ENCODE measurements at places on chromosomes 4 and X.

DNA sequence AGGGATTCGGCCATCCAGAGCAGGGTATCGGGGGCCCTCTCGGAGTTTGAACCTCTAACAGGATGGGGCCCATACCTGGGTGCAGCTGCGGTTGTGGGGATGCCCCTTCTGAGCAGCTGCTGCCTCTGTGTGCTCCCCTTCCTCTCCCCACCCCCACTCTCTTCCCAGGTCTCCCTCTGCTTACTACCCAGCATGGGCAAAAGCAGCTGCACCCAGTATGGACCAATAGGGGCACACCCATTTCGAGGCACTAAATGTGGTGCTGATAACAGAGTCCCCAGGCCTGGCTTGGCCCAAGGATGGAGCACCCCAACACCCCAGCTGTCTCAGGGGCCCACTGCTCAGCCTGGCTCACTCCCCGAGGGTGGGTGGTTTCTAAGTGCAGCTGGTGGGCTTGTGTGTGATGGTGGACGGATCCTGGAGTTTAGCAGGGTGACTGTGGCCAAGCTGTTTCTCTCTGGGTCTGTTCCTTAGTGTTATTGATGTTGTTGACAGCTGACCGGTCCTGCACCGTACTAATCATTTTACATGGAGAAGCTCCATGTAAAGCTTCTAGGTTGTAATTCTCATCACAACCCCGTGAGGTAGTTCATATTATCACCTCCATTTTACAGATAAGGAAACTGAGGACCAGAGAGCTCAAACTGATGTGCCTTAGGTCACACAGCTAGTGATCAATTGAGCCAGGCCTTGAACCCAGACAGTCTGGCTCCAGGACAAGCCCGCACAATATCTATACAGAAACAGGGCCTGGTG, 13.1 kb upstream of the KIAA0232 start:
- DNase-seq, result no peak

- no peak for DNase-seq
Measured at GRCh38 chr4:130249002-130249401, 1153.0 kb downstream of the C4orf33 start.

GRCh38 chr4:86118711-86119110, 241.1 kb downstream of the MAPK10 start:
- DNase-seq, result no peak

DNA sequence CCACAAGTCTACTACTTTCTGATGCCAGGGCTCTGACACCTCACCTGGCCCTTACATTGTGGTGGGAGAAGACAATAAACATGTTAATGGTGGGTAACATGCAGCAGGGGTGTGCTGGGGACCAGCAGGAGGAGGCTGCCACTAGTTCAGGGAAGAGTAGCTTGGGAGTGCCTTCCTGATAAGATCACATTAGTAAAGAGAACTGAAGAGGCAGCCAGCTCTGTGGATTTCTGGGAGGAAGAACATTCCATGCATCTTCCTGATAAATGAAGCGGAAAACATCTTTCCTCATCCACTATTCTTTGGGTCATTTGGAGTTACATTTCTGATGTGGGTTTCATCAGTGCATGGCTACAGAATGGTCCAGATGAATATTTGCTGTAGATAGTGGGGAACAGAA, 9.0 kb downstream of the RNF150 start:
- no peak for DNase-seq

DNA sequence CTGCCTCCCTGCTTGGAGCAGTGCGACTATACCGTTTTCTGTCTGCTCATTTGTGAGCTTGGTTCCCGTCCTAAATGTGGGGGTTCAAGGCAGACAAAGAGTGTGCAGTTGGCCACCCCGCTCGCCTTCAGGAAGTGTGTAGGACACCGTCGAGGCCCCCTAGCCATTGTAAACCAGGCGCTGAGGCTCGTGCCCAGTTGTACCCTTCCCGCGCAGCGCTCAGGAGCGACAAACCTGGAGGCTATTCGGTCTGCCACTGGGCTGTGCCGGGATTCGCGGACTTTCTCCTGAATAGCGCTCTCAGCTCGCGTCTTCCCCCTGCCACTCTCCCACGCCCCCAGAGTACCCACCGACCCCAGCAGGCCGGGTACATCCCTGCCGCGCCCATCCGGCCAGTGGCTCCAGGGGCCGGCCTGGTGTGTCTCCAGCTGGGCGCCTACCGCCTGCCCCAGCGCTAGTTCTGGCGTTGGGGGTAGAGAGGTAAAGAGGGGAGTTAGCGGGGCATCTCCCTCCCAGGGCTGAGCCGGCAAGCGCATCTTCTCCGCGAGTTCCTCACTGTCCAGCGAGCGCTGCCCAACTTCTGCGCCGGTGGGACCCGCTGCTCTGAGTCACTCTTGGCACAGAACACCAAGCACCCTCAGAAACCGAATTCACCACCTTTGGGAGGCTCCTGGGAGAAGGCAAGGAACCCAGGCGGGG, 880 bp upstream of the LONRF3 start:
- DNase-seq, result no peak

DNA sequence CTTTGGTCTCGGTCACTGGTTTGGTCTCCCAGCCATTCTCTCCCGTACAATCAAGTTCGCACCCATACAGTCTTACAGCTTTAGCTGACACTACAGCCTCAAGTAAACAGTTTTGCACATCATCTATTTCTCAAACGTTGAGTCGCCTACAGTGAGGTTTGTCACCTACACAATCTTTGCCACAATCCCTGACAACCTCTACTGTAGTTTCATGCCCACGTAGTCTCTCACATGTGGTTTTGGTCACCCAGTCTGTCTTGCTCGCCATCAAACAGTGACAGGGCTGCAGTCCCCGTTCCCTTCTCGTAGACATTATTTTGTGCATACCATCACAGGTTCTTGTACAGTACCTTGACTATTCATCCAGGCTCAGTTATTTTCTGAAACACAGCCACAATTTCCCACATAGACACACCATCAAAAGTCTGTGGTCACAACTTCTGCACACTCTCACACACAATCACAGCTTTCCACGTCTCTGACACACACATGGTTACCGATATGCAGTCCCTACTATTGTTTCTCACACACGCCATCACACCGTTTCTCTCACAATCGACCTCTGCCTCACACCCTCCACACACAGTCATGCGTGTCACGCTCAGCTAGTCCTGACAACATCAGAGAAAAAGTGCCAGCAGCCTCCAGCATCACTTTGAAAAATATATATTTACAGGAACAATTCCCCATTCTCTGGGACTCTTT, 5.3 kb upstream of the CFP start:
- no peak for DNase-seq

- no peak for DNase-seq
Measured at GRCh38 chrX:151912780-151913179, at the start of gene MAGEA4. TSS of gene MAGEA4 (plus strand) at chrX:151912889. CDS start at chrX:151923665, 10,776 bp downstream.

- DNase-seq, result no peak
Measured at GRCh38 chrX:55794405-55794804, 76.9 kb downstream of the RRAGB start.

Data from stimulated activated CD4-positive, alpha-beta T cell treated with anti-CD3 and anti-CD28 coated beads, Interleukin-4, amount 100 ng/mL, for 1 hour (primary cell).